ENCODE measurements at places on chromosomes 5 and 9. TPM values are rescaled to one million over a fixed set of nuclear protein-coding genes. Genes with fewer than 3 reads are reported as not detected.

Gene HIGD2A
- 170 TPM for total RNA-seq

Gene NEURL1B
- 17.8 TPM for total RNA-seq

Gene LMX1B
- 12.2 TPM for total RNA-seq

Gene ASTN2
- 19.8 TPM for total RNA-seq

- no peaks in the 10 kb centered on the region for H3K36me3 ChIP-seq
- DNase-seq = no peak
- no peaks in the 10 kb centered on the region for H3K4me1 ChIP-seq
- H3K4me3 ChIP-seq = no peak overlapping the region
- no peaks in the 10 kb centered on the region for H3K27me3 ChIP-seq
Measured at GRCh38 chr5:102603670-102604069, 104.9 kb upstream of the SLCO6A1 start.

DNA sequence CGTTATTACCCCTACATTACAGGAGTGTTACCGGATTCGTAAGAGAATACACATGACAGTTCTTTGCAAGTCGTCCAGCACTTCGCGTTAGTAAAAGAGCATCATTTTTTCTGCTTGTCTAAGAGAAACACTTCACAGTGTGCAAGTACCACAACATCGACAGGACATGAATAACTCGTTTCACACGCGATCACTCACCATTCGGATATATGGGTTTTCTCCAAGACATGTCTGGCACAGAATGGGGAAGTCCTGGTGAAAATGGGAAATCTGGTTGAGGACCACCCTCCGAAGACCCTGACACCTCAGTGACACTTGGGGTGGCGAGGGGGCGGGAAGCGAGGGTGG lies 642 bp downstream of the RBM22 start:
- H3K27me3 ChIP-seq = no peaks in the 10 kb centered on the region
- H3K27ac ChIP-seq = peak overlapping the region; percentile 80
- no peak for DNase-seq
- peaks cover 37% of the 10 kb centered on the region for H3K36me3 ChIP-seq

DNA sequence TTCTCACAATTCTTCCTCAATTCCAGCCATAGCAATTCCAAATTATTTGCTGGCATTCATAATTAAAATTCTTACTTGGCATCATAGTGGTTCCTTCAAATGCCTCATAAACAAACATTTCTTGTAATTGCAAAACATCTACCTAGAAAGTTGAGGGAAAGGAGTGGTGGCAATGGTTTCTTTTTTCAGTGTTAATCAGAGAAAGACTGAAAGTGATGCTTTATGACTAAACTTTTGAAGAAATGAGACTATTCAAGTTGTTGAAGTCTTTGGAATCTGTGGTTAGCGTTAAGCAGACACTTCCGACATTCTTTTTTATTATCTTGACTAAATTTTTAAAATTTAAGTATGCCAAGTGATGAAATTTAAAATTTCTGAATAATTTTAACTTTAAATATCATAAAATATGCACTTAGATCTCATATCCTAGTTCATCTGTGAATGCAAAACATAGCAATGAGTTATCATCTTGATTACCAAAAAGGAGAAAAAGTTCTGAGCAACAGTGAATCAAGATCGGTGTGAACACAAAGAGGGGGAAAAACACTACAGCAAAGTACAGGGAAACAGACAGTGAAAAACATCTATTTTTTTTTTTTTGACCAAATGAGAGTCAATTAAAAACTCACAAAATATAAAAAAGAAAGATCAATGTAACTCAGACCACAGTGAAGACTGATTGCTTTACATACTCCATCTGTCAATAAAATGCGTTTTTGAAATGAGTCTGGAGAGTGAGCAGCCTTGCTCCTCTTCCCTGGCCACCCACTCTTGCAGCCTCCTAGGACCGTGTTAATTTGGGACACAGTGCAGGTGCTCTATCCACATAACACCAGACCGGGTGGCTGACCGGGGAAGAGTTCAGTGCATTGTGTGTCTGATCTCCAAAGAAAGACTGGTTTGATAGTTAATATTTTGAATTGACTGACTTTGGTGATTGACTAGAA lies 20.6 kb upstream of the IL7R start:
- no peaks in the 10 kb centered on the region for H3K4me1 ChIP-seq
- H3K36me3 ChIP-seq = no peaks in the 10 kb centered on the region

GRCh38 chr5:134001938-134002731 lies 2.6 kb downstream of the VDAC1 start:
- no peaks in the 10 kb centered on the region for H3K27me3 ChIP-seq
- no peak overlapping the region for H3K4me3 ChIP-seq
- peaks cover 21% of the 10 kb centered on the region for H3K4me1 ChIP-seq
- no peak overlapping the region for H3K27ac ChIP-seq
- H3K36me3 ChIP-seq = peaks cover 5% of the 10 kb centered on the region

DNA sequence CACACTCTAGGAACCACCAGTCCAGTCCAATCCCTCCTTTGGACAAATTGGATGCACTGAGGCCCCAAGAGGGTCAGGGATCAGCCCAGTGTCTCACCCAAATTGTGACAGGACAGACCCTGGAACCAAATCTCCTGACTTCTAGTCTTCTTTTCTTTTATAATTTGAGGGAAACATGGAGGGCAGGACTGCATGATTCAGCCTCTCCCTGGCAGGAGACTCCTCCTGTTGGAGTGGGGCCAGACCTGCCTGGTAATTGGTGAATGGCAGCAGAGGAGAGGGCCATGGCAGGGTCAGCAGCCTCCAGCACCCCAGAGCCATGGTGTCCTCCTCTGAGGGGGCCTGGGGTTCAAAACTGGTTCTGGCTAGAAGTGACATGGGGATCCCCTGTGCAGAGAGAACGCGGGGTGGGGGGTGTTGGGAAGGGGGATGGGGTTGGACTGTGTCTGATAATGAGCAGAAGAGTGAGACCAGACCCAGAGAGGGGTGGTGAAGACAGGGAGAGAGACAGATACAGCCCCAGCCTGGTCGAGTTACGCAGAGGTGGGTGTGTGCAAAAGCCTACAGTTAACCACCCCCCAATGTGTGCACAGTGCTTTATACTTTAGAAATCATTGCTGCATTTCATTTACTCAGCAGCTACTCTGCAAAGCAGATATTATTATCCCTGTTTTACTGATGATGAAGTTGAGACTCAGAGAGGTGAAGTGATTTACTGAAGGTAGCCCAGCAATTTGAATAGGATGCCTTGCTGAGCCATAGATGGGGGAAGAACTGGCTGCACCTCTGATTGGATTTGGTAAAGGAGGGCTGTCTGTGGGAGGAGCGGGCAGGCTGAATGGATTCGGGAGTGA lies 3.8 kb upstream of the SYNPO start:
- H3K4me3 ChIP-seq = no peak overlapping the region
- H3K4me1 ChIP-seq = peaks cover 53% of the 10 kb centered on the region

GRCh38 chr9:110241858-110242321 lies 14.4 kb downstream of the TXN start:
- H3K4me3 ChIP-seq = no peak overlapping the region
- H3K36me3 ChIP-seq = peaks cover 48% of the 10 kb centered on the region
- H3K4me1 ChIP-seq = no peaks in the 10 kb centered on the region
- no peak overlapping the region for H3K27ac ChIP-seq

DNA sequence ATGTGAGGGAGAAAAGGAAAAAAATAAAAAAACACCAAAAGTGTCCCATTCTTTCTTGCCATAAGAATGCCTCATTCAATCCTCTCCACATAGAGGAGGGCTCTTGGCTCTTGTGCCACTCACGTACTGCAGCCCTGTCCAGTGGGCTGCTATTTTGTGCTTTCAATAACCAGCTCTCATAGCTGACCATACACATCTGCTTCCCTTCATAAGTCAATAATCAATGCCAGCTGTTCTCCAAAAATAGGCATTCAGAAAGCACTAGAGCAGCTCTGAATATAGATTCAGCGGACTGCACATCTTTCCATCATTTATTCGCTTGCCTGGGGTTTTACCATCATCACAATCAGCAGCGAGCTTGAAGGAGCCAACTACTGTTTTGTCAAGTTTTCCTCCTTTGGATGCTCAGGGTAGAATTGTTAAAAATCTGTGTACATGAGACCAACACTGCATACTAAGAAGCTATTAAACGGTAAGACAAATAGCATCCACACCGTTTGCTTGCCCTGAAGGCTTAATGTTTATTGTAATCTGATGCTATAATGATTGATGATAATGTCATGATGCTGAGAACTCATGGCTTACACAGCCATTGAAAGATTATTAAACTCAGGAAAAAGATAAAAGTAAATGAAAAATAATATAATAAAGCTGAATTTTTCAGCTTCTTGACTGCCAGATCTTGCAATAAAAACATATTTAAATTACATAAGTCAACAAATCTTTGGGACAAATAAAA lies 80.0 kb downstream of the OXCT1 start:
- peaks cover 10% of the 10 kb centered on the region for H3K36me3 ChIP-seq
- H3K27me3 ChIP-seq = no peaks in the 10 kb centered on the region
- DNase-seq = peak; percentile 38
- H3K4me1 ChIP-seq = peaks cover 67% of the 10 kb centered on the region
- no peak overlapping the region for H3K4me3 ChIP-seq

GRCh38 chr9:2469681-2470221 lies 151.8 kb upstream of the VLDLR start:
- H3K36me3 ChIP-seq = no peaks in the 10 kb centered on the region
- H3K4me1 ChIP-seq = peaks cover 17% of the 10 kb centered on the region
- DNase-seq = peak; percentile 88
- peak overlapping the region; percentile 43 for H3K27ac ChIP-seq
- H3K27me3 ChIP-seq = no peaks in the 10 kb centered on the region
- H3K4me3 ChIP-seq = 0 out of 2 replicates have a peak overlapping the region, but pooled peaks have one; percentile 6

DNA sequence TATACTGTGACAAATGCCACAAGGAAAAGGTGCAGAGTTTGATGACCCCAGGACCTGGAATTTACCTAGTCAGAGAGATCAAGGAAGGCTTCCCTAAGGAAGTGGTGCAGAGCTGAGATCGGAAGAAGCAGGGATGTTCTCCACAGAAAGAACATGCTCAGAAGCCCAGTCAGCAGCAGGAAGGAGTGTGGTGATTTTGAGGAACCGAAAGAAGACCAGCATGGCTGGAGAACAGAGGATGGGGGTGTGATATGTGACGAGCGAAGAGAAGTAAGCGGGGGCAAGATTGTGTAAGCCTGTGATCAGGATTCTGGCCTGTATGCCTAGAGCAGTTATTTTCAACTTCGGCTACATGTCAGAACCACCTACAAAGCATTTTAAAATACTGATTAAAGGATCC lies 18.7 kb upstream of the PIK3R1 start:
- H3K4me3 ChIP-seq = no peak overlapping the region
- DNase-seq = no peak
- H3K27ac ChIP-seq = no peak overlapping the region
- H3K4me1 ChIP-seq = peaks cover 5% of the 10 kb centered on the region

GRCh38 chr5:124519396-124519795 lies 227.0 kb downstream of the ZNF608 start:
- no peak overlapping the region for H3K4me3 ChIP-seq
- H3K27ac ChIP-seq = no peak overlapping the region
- no peaks in the 10 kb centered on the region for H3K4me1 ChIP-seq
- DNase-seq = no peak

DNA sequence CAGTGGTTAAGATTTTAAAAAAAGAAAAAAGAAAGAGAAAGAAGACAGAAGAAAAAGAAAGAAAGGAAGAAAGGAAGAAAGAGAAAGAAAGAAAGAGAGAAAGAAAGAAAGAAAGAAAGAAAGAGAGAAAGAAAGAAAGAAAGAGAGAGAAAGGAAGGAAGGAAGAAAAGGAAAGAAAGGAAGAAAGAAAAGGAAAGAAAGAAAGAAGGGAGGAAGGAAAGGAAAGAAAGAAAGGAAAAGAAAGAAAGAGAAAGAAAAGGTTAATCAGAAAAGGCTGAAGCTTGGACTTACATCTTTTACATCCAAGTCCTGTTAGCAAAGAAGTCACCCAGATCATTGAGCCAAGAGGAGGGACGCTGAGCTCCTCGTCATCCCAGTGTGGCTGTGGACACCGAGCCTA lies 70.0 kb downstream of the IRX2 start:
- DNase-seq = no peak
- H3K36me3 ChIP-seq = no peaks in the 10 kb centered on the region
- no peaks in the 10 kb centered on the region for H3K4me1 ChIP-seq
- no peaks in the 10 kb centered on the region for H3K27me3 ChIP-seq

All from SJCRH30 (cell line).